ENCODE measurements at places on chromosomes 6 and 20.

GRCh38 chr20:347317-347639 lies 367 bp downstream of the NRSN2 start:
- no peak for DNase-seq

GRCh38 chr20:6044115-6044514 lies 9.7 kb downstream of the LRRN4 start:
- DNase-seq: no peak

GRCh38 chr6:122059918-122060317 lies 339.5 kb upstream of the HSF2 start:
- no peak for DNase-seq

DNA sequence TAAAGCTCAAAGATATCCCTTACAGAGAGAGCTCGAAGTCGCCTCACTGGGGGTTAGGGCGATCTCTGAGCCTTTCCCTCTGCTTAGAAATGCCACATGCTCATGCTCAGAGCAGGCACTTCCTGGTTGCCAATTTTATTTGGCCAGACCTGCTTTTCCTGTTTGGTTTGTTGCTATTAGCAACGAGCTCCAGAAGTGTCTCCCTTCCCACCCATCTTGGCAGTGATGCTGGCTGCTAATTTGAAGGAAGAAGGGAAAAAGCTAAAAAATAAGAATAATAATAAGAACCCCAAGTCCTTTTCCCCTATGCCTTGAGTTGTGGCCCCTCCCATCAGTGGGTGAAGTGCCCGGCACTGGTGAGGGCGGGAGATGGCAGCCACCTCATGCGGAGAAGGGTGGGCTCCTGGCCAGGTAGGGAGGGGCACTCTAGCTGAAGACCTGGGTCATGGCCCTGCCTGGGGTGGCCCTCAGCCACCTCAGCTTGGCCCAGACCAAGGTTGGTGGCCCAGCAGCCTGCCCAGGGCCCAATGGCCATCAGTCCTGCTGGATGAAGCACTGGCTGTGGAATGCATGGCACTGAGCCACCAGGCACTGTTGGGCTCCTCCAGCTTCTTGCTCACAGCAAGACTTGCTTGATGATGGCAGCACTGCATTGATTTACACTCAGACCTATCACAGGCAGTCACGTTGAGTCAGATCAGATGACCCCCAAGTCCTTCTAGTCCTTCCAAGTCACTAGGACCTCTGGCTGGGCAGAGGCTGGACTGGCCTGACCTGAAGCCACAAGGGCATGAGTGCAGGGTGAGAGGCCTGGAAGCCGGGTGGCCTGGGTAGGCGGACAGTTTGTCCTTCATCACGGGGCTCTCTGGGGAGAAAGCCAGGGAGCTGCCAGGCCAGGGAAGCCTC lies 79.0 kb downstream of the SYNJ2 start:
- DNase-seq: peak; percentile 36

GRCh38 chr20:4802527-4802926 lies 80.8 kb downstream of the PRND start:
- no peak for DNase-seq

DNA sequence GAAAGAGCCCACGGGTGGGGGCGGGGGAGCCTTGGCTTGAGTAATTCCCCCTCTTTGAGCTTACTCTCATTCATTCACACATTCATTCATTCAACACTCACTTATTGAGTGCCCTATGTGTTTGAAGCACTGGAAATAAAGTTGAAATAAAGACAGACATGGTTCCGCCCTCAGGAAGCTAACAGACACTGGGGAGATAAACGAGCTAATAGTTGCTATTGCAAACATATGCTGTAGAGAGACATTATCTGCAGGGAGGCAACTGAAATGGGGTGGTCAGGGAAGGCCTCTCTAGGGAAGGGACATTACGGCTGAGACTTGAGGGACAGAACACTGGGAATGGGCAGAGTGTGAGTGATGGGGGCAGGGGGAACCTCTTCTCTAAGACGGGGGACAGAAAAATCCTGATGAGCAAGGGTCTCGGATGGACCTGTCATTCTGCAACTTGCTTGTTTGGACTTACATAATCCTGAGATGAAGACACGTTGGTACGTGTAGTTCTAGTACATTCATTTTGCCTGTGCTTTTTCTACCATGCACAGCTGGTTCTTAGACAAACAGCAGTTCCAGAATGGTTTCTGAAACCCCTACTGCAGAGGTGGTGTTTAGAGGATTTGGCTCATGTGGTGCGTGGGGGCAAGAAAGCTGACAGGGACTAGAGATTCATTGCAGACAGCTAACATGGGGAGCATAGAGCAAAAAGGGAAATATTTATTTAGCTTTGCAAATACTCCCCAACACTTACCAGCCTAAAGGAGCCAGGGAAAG lies 71.1 kb upstream of the BLCAP start:
- peak; percentile 37 for DNase-seq

All from putamen (tissue), 1 donor.